ENCODE measurements at places on chromosomes 7 and 10. TPM values are rescaled to one million over a fixed set of nuclear protein-coding genes. Genes with fewer than 3 reads are reported as not detected.

GRCh38 chr10:97426776-97427570 is 982 bp downstream of the PGAM1 start:
- peak; percentile 35 for DNase-seq

DNA sequence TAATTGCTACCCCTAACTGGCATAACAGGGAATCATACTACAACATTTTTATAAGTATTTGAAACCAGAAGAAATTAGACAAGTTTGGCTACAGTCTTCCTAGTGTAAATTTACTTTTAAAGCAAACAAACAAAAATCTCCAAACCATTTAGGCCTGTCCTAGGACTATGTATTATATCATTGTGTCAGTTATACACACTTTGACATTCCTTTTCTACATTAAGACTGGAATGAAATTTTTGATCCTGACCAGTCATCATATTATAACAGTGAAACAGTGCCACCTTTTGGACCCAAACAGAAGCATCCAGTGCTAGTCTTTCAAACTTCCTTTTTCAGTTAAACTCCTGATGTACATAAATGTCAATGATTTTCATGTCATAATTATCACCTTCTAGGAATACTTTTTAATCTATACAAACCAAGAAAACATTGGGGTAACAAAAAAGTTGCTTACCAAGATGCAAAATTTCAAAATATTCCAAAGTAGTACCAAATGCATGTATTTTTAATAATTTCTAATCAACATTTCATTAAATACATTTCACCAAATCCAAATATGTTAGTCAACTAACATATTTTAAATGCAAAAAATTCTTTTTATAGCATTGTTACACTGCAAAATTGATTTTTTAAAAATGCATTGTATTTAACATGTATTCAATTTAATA is 75.7 kb downstream of the IMMP2L start:
- DNase-seq = peak; percentile 60

- DNase-seq = no peak
Observed at GRCh38 chr7:55063061-55063460, 44.2 kb downstream of the EGFR start.

ELFN1 gene
- total RNA-seq = 0.38 TPM

DNA sequence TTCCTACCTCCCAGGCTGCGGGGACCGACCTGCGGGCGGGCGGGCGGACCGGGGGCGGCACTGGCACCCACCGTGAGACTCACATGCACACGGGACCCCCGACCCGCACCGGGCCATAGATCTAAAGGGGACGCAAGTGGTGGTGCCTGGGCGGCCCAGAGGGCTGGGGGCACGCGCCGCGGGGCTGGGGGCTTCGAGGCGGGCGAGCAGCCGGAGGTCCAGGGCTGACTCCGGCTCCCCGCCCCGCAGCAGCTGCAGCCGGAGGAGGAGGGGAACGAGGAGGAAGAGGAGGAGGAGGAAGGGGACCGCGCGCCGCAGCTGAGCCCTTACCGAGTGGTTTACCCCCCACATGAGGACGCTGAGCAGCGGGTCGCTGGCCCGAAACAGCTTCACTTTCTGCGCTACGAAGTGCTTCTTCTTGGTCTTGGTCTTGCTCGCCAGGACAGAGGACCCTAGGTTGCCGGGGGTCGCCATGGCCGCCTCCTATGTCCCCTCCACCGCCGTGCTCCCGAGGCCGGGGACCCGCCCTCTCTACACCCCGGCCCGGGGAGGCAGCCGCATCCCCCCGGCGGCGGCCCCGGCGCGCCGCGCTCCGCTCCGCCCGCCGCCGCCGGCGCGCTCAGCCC is 412 bp downstream of the PIP4K2A start:
- peak; percentile 47 for DNase-seq

NKX2-3 gene
- not detected for total RNA-seq

DNA sequence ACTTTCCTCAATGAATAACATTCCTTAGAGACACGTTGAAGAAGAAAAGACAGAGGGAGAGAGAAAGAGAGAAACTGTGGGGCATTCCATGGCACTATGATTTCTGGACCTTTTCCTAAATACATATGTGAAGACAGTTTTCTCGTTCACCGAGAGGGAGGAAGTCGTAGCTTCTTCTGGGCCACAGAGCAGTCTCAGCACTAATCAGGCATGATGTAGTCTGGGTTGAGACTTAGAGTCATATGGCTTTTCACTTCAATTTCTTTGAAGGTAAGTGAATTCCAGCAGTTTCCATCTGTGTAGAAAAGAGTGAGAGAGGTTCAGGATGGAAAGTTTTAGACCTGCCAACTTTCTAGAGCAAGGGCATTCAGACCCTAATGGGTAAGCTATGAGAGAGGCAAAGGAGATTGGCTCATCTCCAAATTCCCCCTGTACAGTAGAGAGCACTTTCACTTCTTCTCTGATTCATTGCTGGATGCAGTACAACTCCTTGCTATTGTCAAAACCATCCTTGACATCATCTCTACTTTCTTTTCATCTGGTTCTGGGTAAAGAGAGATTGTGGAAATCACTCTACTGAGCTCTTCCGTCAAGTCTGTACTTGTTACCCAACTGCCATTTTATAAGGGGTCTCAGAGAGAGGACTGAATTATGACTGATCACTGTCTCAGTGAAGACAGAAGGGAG is 31.5 kb upstream of the OR9A4 start:
- no peak for DNase-seq

- DNase-seq = no peak
Observed at GRCh38 chr10:103814626-103815370, 40.6 kb downstream of the SH3PXD2A start.

DNA sequence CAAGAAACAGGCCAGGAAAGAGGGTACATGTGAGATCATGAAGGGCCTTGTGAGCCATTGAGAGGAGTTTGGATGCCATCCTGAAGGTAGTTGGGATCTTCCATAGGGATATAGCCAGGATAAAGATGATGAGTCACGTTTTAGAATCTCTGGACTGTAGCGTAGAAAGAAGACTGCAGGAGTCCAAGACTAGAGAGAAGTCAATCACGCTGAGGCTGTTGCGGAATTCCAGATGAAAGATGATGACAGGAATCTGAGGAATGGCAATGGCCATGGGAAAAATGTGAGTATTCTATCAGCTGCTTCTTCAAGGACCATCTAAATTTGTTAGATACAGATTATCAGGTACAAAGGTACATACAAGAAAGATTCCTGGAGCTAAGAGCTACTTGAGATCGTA is 711.3 kb downstream of the GRM8 start:
- DNase-seq = no peak

ARMS2 gene
- total RNA-seq = not detected

DNA sequence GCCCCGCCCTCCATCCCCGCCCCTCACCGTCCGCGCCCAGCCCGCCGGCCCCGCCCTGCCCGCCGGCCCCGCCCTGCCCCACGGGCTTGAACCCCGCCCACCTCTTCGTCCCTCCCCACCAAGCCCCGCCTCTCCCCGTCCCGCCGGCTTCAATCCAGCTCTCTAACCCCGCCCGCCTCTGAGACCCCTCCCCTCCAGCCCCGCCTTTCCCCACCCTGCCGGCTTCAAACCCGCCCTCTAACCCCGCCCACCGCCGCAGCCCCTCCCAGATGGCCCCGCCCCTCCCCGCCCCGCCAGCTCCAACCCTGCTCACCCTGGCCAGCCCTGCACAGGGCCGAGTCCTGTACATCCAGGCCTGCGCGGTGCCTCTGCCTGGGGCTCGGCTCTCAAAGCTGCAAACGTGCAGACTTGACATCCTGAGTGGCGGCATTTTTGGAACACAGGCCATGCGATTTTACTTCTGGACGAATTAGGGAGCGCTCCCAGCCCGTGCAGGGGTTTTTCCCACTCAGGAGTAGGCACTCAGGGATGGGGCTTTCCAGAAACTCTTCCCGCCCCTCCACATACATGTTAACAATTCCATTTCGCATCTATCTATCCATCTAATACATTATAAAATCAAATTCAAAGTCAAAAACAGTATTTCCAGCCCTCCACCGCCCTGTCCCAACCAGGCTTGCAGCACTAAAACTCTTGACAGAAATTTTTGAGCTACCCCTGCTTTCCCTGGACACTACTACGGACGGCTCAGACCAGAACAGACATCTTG is 477 bp upstream of the NMT2 start:
- peak; percentile 90 for DNase-seq

GRCh38 chr10:127441350-127442219 is 107.5 kb upstream of the NPS start:
- no peak for DNase-seq

EPHB4 gene
- 272 TPM for total RNA-seq

- no peak for DNase-seq
Observed at GRCh38 chr7:144777005-144777839, 58.6 kb downstream of the TPK1 start.

AQP1 gene
- total RNA-seq = 6.6 TPM

DNA sequence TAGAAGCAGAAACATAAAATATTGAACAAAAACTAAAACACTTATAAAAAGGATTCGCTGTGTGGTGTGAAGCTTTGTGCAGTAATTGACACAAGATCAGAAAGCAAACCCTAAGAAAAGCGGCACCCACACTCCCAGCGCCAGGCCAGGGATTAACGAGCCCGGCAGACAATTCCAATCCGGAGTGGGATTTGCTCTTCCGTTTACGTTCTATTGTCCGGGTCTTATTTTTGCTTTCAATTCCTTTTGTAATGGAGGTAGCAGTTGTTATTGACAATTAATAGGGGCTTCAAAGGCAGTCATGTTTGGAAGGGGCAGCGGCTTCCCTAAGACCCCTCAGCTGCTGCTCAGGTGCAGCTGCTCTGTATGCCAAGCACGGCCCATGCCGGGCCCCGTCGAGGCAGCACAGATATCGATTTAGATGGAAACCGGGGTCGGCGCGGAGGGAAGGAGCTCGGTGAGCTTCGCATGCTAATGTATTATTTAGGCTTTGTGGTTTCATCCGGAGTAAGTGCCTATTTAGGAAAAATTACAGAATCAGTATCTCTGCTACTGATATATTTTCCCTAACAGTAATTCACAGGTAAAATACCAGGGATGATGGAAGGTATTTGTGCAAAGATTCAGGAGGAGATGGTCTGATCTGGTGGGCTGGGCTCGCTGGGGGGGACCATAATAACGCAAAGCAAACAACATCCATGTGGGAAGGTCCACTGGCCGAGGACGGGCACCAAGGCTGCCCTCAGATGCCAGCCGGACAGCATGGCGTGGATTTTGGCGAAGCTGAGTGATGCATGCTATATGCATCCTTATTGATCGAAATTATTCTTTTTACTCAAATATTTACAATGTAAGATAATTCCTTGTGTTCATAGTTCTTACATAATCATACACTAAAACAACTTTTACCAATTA is 561.7 kb downstream of the PTPRN2 start:
- no peak for DNase-seq

- DNase-seq = no peak
Observed at GRCh38 chr10:13319166-13319565, 19.3 kb upstream of the PHYH start.

DNA sequence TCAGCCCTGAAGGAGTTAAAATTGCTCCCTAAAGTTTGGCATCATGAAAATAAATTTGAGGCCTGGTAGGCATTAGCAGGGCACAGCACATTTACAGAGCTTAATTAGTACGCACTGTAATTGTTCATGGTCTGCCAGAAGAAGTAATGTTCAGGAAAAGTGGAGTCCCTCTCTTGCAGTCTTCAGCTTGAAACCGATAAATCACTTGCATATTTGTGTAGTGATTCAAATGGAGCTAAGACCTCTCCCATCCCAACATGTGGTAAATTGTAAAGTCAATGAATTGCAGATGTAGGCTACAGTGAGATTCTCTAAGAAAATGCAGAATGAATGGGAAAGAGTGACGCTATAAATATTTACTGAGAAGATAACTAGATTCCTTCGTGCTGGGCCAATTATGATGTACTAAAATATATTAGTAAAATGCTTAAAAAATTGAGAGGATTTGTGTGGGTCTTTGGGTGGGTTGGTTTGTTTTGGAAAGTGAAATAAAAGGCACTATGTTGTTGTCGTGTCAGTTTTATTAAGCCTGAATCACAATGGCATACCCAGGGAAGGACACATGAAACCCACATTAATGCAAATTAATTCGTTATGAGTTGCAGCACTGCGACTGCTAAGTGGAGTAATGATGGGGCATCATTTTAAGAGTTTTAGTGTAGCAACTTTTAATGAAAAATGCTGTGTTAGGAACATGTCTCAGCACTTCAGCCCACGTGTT is 8.4 kb downstream of the TCF7L2 start:
- DNase-seq = no peak

CDH23 gene
- under 0.01 TPM for total RNA-seq

DNA sequence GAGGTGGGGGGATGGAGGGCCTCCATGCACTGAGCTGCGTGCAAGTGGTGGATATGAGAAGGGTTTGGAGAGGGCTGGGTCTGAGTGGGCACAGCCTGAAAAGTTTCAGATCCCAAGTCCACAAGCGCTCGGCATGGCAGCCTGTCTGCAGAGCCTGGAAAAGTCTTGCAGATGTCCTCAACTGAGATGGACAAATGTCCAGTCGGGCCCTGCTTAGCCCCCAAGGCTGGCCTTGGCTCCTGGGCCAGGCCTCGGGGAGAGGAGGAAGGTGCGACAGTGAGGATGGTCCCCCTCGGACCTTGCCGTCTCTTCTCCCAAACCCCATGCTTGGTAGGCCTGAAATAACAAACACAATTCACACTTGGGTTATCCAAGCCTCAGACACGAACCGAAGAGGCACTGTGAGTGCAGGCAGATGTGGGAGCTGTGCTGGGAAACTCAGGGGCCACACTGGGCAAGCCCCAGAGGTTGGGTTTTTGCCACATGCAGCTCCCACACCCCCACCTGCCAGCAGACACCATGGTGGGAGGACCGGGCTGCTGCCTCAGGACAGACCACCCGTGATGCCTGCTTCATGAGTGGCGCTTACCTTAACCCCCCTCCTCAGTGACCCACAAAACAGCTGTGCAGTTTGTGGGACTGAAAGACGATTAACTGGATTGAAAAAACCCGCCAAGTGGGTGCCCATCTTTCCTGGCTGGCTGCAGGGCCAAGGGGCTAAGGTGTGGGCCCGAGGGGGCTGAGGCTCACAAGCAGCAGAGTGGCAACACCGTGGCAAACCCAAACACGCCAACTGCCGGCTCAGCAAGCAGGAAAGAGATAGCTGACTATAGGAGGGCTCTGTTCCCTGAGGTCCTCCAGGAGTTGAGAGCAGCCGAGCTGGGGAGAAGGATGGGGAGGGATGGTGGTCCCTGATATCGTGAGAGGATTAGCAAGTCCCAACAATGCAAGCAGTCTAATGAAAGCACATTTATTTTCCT is 156.8 kb downstream of the RNF216 start:
- no peak for DNase-seq

PIK3AP1 gene
- total RNA-seq = under 0.01 TPM

- DNase-seq = no peak
Observed at GRCh38 chr10:70985824-70986622, 97.7 kb upstream of the PCBD1 start.

DNA sequence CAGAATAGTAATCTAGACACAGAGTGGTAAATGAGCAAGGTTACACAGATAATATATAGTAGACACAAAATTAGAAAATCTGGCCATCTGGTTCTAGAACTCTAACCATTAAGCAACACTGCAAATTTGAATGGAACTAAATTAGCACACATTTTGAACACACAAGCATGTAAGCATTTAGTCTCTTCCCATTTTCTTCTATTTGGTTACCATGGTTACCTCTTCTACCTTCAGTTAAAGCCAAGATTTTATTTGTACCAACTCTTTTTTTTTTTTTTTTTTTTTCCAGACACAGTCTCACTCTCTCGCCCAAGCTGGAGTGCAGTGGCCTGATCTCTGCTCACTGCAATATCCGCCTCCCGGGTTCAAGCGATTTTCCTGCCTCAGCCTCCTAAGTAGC is 790.5 kb downstream of the MAGI2 start:
- no peak for DNase-seq

EEPD1 gene
- total RNA-seq = 1.3 TPM

- DNase-seq = no peak
Observed at GRCh38 chr10:6607182-6607581, 27.1 kb upstream of the PRKCQ start.

SPDYE5 gene
- not detected for total RNA-seq

SAMD9L gene
- 8.0 TPM for total RNA-seq

GRCh38 chr7:80772347-80772993 is 134.0 kb downstream of the CD36 start:
- no peak for DNase-seq
